ENCODE measurements at places on chromosomes 2 and 18. TPM values are rescaled to one million over a fixed set of nuclear protein-coding genes. Genes with fewer than 3 reads are reported as not detected.

DNA sequence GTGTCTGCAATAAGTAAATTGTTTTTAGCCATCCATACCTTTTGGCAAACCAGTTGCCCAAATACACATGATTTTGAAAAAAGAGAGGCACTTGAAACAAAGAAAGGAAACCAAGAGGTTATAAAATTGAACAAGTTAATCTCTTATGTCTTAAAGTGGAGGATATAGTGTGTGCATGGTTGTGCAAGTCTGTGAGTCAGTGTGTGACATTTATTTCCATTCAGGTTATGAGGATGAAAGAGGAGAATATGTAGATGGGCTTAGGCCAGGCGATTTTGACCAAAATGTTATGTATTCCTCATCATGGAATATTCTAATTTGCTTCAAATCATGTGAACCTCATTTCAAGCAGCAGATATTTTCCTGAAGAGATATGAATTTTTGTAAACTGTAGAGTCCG lies 123.3 kb downstream of the SETBP1 start:
- H3K27ac ChIP-seq: no peak overlapping the region
- H3K27me3 ChIP-seq: no peaks in the 10 kb centered on the region
- no peak overlapping the region for H3K4me3 ChIP-seq
- no peaks in the 10 kb centered on the region for H3K36me3 ChIP-seq
- no peak for DNase-seq

- H3K36me3 ChIP-seq: no peaks in the 10 kb centered on the region
- H3K27ac ChIP-seq: no peak overlapping the region
- no peak overlapping the region for H3K4me3 ChIP-seq
- no peaks in the 10 kb centered on the region for H3K27me3 ChIP-seq
These were observed 441.4 kb downstream of the PARD3B start for GRCh38 chr2:204986641-204987040.

Gene DCDC2C
- total RNA-seq: 1.3 TPM

Gene CCDC74A
- total RNA-seq: 7.0 TPM

GRCh38 chr2:55085113-55086040 lies 35.1 kb upstream of the RTN4 start:
- no peaks in the 10 kb centered on the region for H3K4me1 ChIP-seq
- no peak for DNase-seq
- H3K36me3 ChIP-seq: no peaks in the 10 kb centered on the region
- no peaks in the 10 kb centered on the region for H3K27me3 ChIP-seq

Gene POTEC
- not detected for total RNA-seq

Gene ITPRIPL1
- 7.5 TPM for total RNA-seq

Gene SPP2
- total RNA-seq: not detected

DNA sequence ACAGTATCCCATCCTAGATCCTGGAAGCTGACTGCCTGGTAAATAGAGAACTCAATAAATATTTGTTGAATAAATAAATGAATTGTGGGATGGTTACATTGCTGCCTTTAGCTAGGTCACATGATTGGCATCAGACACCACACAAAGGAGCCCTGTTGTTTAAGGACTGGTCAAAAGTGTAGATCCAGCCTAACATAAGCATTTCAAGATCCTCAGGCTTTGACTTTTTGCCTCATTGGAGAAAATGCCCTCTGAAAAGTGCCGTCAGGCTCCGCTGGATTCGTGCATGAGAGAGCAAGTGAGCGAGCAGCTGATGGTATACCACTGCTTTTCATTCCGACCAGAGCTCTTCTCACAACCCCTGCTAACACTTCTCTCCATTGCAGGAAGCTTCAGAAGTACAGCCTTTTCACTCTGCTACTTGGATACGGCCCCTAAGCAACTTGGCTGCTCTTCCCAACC lies 1.3 kb upstream of the ZNF24 start:
- peak; percentile 44 for DNase-seq
- peaks cover 3% of the 10 kb centered on the region for H3K36me3 ChIP-seq
- peak overlapping the region; percentile 99 for H3K27ac ChIP-seq
- H3K4me1 ChIP-seq: peaks cover 22% of the 10 kb centered on the region
- H3K27me3 ChIP-seq: no peaks in the 10 kb centered on the region

Gene ZNF521
- total RNA-seq: 64.4 TPM

Gene NOSTRIN
- 20.4 TPM for total RNA-seq

Measured in spinal cord (tissue), 10 donors.